Left renal pelvis (tissue), 4 donors: ENCODE measurements at places on chromosomes 7 and 10.

DNA sequence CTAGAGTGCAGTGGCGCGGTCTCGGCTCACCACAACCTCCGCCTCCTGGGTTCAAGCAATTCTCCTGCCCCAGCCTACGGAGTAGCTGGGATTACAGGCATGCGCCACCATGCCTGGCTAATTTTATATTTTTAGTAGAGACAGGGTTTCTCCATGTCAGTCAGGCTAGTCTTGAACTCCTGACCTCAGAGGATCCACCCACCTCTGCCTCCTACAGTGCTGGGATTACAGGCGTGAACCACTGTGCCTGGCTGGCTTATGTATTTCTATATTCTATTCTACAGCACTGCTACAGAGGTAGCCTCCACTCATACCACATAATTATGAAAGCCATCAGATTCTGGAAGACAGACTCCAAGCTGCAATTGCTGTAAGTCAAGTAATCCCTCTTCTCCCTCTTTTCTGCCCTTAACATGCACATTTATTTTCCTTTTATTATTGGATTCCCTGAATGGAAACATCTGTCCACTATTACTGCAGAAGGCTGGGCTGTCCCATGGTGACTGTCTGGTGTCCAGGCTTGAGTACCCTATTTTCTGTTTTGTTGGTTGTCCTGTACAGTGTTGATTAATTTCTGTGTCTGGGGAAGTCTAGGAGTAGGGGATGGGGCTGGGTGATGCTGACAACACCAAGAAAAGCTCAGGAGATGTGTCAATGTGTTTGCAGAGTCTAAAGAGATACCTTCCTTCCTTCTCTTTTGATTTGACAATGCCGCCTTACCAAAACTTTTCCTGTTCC lies 5.8 kb upstream of the ZNF487 start:
- no peak for DNase-seq

DNA sequence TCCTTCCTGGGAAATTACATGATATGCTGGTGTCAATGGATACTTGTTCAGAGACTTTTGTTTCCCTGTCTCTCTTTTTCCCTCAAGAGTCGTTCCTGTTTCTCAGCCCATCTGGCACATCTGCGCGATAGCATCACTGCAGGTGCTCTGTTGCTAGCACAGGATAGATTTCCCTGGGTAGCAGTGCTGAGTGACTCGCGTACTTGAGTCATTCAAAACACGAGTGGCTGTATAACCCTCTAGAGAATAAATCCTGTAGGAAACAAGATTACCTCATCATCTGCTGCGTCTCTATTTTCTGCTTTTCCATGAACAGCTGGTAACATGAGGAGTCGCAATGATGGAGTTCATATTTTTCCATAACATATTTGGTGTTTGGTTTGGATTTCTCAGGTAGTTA lies 452.0 kb upstream of the FZD8 start:
- DNase-seq = no peak

GRCh38 chr7:44754802-44755697 lies 6.4 kb downstream of the ZMIZ2 start:
- no peak for DNase-seq

DNA sequence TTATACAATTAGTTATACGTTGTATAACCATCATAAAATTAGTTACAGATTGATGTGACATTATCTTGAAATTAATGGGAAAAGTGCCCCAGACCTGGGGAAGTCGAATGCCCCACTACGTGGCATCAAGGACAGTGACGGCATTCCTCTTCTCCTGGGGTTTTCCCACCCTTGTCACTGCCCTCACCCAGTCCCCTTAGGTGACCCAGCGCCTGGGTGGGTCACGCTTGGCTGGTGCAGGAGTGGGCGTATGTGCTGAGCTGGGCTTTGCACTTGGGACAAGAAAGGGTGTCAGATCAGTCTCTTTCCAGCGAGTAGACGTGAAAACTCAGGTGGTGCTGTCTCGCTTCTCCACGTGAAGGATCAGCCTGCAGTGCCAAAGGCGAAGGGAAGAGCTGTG lies 7.6 kb downstream of the FOXK1 start:
- no peak for DNase-seq

- DNase-seq = no peak
Observed at GRCh38 chr7:68629-69028, 123.7 kb upstream of the FAM20C start.

DNA sequence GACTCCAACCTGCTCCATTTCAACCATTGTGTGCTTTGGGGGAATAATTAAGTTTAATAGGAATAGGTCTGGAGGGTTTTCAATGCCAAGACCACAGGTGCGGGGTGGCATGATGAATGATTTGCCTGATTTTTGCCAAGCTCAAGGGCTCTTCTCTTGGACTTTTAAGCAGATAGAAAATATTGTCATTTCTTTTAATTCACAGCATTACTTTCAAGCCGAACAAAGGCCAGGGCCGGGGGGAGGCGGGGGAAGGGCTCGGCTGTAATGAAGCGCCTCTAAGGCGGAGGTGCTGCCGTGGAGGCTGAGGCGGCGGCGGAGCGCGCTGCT lies 6.5 kb downstream of the PTF1A start:
- no peak for DNase-seq

GRCh38 chr7:98335411-98335977 lies 54.0 kb downstream of the BRI3 start:
- no peak for DNase-seq

DNA sequence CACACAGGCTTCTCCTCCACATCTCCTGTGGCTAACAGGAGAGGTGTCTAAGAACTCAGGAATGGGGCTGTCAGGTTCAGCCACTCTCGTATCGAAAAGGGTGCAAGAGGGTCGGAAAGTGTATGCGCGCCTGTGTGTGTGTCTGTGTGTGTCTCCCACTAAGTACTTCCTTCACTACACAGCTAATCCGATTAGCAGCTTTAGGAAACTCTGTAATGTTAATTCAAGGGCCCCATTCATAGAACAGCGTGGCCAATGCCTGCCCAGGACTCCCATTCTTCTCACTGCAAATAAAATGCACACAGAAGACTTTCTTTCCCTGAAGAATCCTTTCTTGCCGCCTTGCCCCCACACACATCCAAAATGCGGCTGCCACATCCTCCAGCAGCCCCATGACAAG lies 39.9 kb downstream of the TLL2 start:
- DNase-seq = no peak

- no peak for DNase-seq
Observed at GRCh38 chr10:20157314-20157713, 341.1 kb downstream of the PLXDC2 start.

GRCh38 chr7:24299192-24299591 lies 15.2 kb downstream of the NPY start:
- DNase-seq = no peak

DNA sequence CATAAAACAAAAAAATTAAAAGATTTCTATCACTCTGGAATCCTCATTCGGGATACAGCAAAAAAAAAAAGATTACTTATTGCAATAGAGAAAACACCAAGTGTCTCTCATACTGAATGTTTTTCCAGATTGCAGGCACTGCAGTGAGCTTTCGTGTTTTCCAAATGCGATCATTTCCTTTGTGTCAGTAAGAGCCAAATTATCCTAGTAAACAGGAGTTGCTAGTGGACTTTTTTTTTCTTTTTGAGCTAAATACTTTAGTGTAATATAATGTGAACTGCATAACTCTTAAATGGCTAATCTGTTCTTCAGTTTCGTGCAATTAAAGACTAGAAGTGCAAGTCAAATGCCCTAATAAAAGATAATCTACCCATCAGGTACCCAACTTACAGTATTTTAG lies 44.4 kb upstream of the TOMM7 start:
- no peak for DNase-seq

DNA sequence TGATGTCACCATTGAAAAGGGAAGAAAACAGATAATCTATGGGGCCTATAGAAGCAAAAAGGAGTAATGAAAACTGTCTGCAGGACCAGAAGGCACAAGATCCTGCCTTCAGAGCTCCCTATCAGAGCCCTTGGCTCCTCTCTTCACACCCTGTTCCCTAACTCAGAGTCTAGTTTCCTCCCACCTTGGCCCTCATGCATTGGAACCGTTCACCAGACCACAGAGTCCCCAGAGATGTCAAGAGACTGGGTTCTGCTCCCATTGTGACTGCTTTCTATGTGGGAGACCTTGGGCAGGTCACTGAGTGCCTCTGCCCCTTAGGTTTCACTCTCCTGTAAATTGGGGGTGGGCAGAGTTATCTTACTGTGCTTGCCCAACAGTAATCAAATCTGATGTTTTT lies 80.1 kb upstream of the RPA3 start:
- no peak for DNase-seq

GRCh38 chr10:53162856-53163255 lies 390.3 kb upstream of the MBL2 start:
- DNase-seq = no peak

GRCh38 chr7:64990936-64991335 lies at the start of gene ZNF117:
TSS of gene ZNF117 (minus strand) at chr7:64991036.
- DNase-seq = no peak

DNA sequence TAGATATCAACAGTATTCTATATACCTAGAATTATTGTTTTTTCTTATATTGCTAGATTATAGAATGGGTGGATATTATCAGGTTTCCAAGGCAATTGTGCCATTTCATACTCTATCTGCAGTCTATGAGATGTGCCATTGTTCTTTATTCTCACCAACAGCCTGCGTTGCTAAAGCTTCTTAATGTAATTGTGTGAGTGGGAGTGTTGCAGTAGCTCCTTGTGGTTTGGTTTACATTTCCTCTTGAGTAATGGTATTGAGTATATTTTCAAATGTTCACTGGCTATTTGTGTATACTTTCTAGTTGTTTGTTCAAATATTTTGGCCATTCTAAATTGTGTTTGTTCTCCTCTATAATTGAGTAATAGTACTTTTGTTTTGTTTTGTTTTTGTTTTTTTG lies 199.2 kb downstream of the TFEC start:
- DNase-seq = no peak

GRCh38 chr7:151481650-151482505 lies 37.8 kb downstream of the RHEB start:
- DNase-seq = no peak

- DNase-seq = no peak
Observed at GRCh38 chr10:70846795-70847194, 31.0 kb downstream of the SGPL1 start.

DNA sequence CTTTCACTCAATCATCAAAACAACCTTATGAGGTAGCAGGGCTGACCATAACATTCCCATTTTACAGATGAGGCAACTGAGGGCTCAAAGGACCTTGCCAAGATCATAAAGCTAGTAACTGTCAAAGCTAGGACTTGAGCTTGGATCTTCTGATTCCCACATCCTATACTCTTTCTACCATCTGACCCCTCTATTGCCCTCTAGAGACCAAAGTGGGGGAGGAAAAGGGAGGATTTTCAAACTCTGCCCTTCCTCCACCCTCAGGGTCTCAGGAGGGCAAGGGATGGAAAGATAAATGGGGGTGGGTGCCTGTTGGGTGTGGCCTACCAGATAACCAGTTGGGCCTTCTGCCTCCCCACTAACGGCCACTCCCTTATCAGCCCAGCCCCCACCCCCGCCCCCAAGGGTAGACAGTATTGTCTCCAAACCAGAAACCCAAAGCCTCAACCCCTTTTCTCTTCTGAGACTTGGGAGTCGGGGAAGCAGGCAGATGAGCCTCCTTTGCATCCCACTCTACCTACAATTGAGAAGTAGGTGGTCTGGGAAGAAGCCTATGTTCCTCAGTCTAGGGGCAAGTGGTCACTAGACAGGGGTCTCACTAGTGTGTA lies 7.9 kb downstream of the LDB1 start:
- DNase-seq = no peak

DNA sequence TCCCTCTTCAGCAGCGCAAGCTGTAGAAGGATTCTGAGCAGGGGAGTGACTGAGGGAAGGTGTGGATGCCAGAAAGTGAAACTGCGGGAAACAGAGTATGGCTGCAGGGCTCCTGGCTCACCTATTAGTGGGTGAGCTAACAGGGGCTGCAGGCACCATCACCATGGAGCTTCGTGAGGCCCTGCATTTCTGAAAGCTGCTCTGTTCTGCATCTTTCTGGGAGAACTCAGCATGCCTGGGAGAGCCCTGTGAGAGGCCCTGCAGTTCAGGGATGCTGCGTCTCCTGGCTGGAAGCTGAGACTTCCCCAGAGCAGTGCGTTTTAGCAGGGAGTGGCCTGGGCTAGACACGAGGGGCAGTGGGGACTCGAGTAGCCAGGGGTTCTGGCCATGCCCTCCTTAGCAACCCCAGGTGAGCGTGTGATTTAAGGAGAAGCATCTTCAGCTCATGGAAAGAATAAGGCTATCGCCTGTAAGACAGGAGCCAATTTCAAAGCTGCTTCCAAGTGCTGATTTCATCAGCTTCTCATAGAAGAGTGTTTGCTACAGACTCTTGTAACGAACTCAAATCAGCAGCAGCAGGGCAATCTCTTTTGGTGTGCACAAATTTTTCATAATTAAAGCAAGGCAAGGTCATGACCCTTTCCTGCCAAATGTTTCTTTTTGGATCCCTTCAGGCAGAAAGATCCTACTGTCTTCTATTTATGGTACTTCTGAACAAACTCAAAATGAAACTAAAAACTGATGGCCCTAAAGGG lies 293.6 kb upstream of the ZNF32 start:
- no peak for DNase-seq

- DNase-seq = no peak
Observed at GRCh38 chr7:100896732-100897608, 1.3 kb upstream of the ACHE start.

DNA sequence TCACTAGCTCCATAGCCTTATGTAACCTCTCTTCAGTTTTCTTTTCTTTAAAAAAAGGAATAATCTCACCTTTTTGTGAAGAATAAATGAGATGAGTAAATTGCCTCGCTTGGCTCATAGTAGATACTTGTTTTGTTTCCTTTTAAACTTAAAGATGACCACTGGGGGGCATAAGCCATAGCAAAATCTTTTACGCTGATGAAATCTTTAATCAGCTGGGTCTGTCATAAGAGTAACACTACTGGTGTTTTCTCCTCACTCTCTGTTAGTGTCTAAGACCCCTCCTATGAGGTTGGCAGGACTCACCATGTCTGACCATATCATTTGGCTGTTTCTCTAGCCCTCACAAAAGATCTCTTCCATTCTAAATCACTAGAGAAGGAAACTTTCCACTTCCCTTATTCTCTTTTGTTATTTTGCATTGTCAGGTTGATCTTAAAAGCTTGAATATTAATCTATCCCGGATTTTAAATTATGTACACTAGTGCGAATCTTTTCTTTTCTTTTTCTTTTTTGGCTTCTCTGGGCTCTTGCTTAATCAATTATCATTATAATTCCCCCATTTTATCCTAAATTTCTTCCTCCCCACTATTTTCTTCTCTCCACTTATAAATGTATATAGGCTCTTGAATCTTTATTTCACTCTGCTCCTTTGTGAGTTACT lies 12.5 kb downstream of the STAG3 start:
- no peak for DNase-seq

GRCh38 chr10:33227489-33227888 lies 107.0 kb downstream of the NRP1 start:
- no peak for DNase-seq
